Fibroblast of gingiva (primary cell): ENCODE measurements at places on chromosomes 5 and 9.
A peak's percentile ranks its signal among the peaks of the same experiment; 100 is the strongest.

DNA sequence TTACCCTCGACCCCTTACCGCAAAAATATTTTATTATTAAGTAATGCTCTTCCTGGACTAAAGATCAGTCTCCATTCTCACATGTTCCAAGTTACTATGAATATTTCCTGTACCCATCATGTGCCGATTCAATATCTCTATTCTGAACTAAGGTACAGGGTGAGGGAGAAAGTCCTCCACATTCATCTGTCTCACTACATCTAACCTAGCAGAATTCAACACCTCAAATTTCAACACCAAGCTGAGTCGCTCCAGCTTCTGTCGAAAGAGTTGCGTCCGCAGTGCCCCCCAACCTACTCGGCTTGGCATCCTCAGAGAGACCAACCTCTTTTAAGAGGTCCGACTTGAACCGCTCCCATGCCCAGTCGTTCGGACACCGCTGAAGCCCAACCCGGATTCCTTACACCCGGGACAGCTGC, 1.0 kb downstream of the CERT1 start:
- DNase-seq, result peak; percentile 77

DNA sequence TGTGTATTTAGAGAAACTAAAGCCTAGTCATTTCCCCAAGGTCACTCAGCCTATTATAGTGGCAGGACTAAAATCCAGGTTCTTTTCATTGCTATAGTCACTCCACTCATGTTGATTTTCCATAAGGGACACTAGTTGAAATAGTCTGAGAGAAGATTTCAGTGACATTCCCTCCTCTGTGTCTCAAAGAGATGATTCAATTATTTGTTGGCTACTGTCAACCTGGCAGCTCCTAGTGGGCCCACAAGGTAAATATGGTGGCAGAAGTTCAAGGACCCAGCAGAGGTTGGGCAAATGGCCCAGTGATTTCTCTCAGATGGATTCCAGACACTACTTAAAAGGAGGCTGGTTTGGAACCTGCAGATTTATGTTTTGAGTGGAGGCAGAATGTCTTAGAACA, 48.1 kb downstream of the G3BP1 start:
- no peak for DNase-seq

- DNase-seq, result no peak
Measured at GRCh38 chr9:120306561-120306960, 273.4 kb downstream of the CDK5RAP2 start.

GRCh38 chr9:113793558-113793957, 82.6 kb upstream of the ZNF618 start:
- no peak for DNase-seq

DNA sequence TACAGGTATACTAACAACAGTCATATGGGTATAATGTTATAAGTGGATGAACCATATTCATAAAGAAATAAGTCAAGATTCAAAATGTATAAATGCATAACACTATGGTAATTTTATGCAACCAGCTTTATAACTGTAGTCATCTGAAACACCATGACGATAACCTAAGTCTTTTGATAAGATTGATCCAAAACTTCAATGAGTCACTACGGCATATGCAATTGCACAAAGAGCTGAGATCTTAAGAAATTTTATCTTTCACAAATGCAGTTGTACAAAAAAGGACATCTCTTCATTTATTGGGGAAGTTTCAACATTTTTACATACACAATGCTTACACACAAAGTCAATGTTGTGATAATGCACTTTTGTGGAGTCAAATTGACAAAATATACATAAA, 20.3 kb downstream of the FAM81B start:
- DNase-seq, result no peak

DNA sequence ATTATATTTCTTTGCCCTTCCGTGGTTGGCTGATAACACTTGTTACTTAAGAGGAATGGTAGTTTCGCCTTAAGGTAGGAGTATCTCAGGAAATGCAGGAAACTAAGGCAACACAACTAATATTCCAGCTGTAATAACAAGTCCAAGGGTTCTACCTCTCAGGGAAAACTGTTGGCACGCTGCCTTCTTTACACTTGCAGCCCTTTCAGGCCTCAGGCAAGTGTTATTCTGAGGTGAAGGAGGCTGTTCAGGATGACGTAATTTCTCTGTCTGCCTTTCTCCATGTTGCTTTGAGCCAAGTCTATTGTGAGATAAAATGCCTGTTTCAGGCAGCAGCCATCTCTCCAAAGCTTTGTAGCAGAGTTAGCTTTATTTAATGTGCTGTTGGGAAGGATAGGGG, 38.0 kb downstream of the VCAN start:
- DNase-seq, result no peak

- DNase-seq, result peak; percentile 95
Measured at GRCh38 chr9:82021198-82021597, 32.6 kb downstream of the SPATA31D1 start.

DNA sequence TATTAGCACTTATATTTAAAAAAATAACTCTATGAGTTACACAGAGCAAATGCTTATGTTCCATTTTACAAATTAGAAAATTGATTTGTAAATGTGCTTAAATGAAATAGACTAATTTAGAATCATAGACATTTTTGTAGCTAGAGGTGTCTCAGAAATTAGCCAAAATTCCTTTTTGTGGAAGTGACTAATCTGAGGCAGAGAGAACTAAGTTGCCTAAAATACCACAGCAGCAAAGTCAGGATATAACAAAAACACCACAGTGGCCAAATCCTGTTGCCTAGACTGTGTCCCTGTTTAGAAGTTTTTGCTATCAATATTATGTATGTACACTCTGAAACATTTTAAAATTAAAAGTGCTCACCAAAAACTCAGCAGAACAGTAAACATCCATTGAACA, 18.7 kb downstream of the ADAMTSL1 start:
- no peak for DNase-seq

DNA sequence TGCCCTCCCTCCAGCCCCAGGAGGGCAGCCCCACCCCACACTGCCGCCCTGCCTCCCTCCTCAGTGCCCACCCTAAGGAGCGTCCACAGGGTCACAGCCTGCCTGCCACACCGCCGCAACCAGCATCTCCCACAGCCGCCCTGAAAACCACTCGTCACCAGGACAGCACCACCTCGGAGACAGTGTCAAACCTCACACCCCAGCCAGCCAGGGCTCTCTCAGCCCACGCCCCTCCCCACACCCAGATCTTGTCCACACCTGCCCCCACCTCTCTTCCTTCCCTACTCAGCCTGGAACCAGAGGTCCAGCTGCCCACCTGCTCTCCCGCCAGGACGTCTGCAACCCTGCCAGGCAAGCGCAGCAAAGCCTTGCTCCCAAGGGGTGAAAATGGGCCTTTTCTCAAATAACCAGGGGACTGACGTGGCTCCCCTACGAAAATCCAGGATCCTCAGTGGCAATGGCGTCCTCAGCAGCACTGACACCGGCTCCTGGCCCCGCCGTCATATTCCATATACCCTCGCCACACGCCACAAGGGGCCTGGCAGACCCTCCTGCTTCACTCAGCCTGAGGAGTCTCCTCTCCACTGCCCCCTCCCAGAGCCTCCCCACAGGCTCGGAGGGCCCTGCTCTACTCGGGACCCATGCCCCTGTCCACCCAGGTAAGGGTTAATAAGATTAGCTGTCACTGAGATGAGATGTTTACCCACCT, 71.0 kb upstream of the ADAMTS2 start:
- no peak for DNase-seq

DNA sequence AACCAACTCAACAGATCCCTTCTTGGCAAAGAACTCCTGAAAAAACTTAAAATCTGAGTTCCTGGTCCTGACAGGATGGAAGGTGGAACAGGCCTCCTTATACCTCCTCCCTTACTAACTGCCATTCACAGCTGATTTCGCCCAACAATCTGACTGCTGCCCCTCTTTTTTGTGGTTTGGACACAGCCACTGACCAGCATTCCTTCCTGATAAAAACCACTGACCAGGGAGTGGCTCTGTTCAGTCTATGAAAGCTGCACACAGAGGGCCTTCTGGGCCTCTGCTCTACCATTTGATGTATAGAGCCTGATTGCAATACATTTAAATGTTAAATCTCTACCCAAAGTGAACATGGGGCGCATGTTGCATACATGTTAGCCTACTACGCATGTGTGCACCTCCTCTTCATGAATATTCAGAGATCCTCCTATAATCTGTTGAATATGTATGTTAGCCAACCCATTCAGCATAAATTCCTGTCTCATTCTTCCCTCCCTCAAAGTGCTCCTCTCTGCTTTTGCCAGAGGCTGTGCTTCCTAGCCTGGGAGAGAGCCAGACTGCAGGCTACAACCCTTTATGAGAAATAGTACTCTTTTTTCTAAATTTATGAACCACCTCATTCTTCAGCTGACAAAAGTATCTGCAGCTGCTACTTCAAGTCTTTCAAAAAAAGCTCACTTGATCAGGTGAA, 93.7 kb upstream of the MRPS30 start:
- DNase-seq, result no peak

GRCh38 chr9:13725516-13725915, 446.0 kb upstream of the MPDZ start:
- no peak for DNase-seq

DNA sequence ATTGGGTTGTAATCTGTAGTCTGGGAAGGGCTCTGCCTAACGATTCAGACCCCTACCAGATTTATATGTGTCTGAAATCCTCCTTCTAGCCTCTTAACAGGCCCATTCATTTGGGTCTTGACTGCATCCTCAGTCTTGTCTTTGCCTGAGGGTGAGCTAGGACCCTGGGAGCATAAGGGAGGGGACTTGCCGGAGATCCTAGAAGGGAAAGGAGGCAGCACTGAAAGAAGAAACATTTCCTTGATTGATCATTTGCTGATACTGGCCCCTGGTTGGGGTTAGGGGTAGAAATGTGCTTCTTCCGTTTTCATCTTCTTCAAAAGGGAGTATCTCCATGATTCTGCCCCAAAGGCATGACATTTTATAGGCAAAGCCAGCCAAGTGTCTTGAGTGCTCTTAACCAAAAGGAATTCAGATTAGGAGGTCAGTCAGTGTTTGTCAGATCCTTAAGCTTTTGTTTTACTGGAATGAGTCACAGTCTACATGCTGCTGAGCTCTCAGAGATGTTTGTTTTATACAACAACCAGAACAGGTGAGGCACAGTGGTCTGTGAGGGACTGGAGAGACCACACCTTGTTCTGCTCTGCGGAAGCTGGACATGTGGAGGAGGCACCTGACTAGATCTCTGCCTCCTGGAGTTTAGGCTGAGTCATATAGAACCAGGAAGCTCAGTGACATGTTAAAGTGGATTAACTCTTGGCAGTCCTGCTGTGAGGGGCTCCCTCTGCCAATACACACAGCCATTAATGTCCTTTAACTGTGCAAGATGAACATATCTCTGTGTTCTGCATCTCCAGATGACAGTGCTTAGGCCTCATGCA, 37.7 kb downstream of the PCDHAC2 start:
- no peak for DNase-seq

DNA sequence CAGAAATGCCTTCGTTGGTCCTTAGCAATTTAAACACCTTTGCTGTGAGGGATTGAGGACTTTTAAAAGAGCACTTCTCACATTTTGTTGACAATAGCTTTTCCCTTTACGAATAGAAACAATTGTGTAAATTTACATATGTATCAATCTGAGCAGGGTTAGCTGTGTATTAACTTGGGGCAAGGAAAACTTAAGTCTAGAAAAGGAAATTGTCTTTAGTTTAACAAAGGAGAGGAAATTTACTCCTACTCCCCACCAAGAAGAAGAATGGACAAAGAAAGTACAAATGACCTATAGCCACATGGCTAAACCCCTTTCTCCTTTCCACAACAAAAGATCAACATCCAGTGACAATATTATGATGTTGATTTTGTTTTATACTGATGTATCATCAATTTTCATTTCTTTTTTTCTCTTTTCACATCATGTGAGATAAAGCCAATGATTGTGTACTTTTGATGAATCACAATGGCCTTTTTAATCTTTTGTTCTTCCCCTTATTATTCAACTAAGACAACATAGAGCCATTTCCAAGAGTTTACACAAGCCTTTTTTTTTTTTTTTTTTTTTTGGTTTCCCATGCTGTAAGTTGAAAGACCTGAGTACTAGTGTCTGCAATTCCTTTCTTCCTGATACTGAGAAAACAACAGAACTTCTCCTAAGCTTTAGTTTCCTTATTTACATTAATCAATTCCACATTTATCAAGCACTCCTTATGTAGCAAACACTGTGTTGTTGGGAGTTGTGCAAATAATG, 19.0 kb downstream of the FOXB2 start:
- DNase-seq, result no peak

DNA sequence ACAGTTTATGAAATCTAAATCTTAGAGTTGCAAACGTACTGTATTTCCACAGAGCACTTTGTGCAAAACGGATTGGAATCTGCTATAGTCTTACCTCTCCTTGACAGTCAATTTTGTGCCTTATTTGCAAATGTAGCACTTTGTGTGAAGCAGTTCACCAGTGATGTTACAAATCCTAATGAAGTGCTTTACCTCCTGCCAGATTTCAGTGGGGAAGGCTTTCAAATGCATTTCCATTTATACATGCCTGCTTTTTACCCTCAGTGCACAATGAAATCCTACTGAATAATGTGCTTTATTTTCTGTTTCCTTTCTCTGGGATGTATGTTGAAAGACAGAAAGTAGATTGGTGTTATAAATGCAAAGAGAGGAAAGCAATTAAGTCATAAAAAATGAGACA, 2141.6 kb upstream of the C9orf72 start:
- DNase-seq, result no peak

DNA sequence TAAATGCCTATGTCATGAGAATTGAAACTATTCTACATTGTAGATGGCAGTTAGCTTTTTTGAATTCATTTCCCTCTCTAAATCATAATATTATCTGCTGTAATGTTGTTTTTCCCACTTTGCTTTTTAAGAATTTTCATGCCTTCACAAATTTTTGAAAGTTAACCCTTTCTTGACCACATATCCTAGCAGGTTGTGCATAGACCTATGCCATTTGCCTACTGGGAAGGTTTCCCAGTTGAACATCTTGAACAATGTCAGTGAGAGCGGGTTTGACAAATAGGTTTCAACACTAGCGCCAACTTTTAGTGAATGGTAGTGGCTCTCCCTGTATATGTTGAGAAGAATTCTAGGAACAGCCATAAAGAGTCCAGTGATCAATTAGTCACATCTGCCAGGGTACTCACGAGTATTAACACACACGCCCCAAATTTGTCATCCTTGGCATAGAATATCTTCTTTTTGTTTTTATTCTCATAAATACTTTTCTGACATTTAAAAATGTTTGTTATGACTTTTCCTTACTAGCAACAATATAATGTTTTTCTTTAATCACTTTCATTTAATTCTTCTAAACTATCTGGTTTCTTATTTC, 307.6 kb downstream of the PJA2 start:
- no peak for DNase-seq

DNA sequence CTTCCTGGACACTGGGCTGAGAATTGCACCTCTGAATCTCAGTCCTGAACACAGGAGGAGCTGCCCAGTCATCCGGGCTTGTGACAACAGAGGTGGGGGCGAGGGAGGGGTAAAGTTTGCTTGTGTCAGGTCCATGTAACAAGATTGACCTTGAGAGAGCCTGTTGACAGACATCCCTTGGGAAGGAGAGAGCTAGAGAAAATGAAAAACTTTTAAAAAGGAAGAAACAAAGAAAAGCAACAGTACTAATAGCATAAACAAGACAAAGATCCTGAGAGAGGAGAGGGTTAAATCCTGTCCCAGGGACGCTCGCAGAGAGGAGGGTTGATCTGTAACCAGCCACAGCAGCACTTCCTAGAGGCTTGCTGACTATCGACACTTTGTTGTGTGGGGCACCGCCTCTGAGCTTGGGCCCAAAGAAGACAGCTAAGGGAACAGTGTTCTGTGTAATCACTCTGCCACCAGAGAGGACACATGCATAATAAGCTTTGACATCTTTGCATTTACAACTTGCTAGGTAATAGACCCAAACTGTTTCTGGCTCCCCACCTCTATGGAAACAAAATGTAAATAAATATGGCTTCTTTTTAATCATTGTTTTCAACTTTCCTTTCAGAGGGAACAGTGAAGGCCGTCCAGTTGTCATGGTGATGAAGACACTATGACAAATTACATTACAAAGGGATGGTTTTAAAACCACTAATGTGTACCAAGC, 363.7 kb downstream of the CSNK1G3 start:
- no peak for DNase-seq
